ENCODE measurements at places on chromosomes 2 and 18.

DNA sequence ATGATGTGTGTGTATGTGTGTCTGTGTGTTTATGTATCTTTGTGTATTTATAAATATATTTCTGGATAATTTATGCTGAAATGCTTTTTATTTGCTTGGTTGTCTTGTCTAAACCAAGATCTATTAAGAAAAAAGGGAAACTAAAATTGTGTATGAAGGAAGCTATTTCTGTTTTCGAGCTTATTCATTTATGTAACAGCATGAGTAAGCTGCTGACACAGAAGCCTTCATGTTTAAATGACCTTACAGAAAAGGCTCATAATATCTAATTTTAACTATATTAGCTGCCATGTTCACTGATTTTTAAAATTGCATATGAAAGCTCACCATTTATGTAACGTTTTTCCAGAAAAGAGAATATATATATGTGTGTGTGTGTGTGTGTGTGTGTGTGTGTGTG, 392.8 kb downstream of the PTH2R start:
- DNase-seq = no peak

DNA sequence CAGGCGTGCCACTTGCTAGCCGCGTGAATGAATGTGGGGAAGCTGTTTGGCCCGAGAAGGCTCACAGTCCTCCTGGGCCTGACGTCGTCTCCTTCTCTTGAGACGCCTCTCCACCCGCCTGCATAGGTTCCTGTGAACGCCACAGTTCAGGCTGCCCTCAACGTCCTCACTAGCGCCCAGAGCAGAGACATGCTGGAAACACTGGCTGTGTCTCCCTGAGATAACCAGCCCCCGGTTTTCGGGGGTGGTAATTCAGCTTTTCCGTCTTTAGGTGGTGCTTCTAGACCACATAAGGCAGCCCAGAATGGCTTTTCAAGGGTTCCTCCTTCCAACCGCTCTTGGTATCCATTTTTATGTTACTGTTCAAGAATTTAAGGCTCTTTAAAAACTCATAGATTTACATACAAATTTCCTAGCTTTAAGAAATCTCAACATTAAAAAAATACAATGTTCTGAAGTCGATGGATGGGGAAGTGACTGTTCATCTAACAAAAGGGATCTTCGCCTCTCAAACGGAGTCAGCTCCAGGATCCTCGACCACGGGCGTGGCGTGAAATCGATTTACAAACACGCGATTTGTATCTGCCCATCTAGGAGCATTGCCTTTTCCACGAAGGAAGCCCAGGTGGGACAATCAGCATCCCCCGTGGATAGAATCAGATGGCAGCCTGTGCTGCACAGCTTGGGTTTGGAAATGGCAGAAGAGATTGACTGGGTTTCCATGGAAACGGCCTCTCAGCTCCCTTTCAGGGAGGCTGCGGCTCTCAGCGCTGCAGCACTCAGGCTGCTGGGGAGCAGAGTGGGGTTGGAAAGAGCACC, 110.6 kb upstream of the PXDN start:
- DNase-seq = peak; percentile 71

DNA sequence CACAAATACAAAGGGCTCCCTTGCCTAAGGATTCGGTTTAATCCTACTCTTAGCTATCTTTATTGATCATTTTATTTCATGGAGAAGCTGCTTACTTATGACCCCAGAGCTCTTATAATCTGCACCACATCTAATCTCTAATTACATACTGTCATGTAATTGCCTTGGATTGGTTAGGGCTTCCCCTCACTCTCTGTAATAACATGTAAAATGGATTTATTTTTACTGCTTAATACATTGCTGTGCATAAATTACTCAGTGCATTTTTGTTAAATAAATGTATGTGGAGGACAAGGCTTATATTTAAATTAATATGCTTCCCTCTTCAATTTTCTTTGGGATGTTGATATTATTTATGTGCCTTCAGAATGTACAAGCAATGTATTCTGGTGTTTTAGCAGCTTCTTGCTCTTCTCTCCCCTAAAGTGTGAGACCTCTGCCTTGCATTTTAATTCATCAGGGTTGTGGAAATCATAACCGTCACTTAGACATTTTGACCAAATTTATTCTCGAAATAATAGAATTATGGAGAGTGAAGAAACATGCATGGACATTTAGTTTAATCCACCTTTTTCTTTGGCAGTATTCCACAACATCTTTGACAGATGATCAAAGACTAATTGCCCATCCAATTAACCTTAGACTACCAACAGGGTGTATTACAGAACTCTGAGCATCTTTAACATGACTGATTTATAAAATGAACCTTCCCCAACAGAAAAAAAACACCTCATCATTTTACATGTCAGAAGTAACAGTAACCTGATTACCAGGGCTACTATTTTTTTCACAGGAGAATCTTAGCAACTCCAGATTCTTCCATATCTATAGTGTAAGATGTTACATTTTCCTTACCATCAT, 692.6 kb downstream of the LRRTM4 start:
- no peak for DNase-seq

DNA sequence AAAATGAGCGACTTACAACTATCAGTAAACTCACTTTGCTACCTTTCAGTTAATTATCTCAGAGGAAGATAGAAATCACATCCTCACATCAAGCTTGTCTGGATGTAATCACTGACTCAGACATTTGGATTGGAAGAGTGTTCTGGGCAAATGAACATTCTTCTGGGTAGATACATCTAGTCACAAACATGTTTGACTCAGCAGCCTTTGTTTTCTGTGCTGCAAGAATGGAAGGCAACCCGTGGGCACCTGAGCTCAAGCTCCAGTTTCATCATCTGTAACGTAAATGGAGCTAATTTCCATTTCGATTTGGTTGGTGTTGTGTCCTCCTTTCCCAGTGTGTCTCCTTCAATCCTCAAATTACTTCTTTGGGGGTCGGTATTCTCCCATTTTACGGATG, 58.5 kb downstream of the ACAA2 start:
- DNase-seq = no peak
